ENCODE measurements at places on chromosomes 5 and 9. TPM values are rescaled to one million over a fixed set of nuclear protein-coding genes. Genes with fewer than 3 reads are reported as not detected.

The PCDHGA3 gene
- total RNA-seq, result not detected

The PTGS1 gene
- 0.54 TPM for total RNA-seq

The SHOC1 gene
- total RNA-seq, result not detected

The FGFR4 gene
- 1.4 TPM for total RNA-seq

The LIX1 gene
- not detected for total RNA-seq

The PCSK5 gene
- total RNA-seq, result 3.7 TPM

The AGXT2 gene
- total RNA-seq, result not detected

The NLN gene
- total RNA-seq, result 24.4 TPM

The SLC36A3 gene
- not detected for total RNA-seq

The SEMA5A gene
- 0.12 TPM for total RNA-seq

The PTGER4 gene
- 57.3 TPM for total RNA-seq

The OR1Q1 gene
- total RNA-seq, result not detected

The IL3 gene
- total RNA-seq, result 94.6 TPM

The ANKRD18B gene
- total RNA-seq, result 3.5 TPM

DNA sequence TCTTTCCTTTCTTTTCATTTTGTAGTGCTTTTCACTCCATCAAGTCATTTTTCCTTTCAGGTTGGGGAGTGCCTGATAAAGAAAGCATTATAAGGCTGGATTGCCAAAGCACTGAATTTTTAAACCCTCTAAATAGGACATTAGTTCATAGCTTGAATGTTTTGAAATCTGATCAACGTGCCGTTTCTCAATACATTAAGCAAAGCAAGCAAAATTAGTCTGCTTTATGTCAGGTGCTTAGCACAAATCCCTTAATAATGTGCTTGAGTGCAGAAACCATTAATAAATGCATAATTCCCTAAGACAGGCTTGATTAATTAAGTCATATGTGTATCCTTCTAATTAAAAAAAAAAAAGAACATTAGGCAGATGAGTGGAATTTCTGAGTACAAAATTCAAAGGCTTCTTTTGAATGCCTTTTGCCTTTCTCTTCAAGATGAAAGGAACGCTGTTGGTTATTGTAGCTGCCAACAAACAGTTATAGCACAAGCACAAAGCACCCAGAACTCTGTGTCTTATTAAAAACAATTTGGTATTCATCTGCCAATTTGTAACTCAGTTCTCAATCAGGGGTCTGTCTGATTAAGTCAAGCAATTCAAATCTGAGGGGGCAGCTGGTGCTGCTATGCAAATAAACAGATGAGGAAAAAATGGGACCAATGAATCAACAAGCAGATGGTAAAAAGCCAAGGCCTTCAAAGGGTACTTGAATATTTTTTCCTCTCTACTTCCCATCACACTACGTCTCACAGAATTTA, 233.7 kb downstream of the TLE1 start:
- DNase-seq, result no peak

DNA sequence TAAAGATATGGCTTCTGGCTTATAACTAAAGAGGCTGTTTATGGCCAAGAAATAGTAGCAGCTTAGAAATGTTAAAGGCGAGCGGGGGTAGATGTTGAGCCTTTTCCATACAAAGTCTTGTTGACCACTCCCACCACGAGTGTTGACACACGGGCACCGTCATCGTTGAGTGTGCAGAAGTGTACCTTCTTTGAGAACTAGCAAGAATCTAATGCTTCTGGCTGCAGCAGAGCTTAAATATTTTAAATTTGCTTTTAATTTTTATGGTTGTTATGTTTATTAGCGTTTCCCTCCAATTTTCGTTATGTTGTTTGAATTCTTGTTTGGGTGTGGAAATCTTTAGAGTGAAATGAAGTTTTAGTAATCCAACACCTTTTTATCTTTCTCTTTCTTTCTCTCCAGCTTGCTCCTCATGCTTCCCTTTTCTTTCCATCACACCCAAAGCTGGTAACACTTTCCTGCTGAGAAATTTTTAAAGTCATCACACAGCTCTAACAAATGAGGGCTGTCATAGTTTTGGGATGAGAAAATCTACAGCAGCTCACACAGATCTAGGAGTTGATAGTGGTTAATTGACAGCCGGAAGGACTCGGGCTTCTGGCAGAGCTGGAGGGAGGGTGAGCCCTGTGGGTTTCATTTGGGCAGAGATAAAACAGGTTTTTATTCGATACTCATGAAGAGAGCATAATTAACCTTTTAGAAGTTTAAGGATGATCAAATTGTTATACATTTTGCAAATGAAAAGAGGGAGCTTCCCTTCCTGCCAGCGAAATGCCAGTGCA, 120.1 kb upstream of the ZNF608 start:
- no peak for DNase-seq

- no peak for DNase-seq
Measured at GRCh38 chr5:157772127-157772526, 28.6 kb downstream of the LSM11 start.

DNA sequence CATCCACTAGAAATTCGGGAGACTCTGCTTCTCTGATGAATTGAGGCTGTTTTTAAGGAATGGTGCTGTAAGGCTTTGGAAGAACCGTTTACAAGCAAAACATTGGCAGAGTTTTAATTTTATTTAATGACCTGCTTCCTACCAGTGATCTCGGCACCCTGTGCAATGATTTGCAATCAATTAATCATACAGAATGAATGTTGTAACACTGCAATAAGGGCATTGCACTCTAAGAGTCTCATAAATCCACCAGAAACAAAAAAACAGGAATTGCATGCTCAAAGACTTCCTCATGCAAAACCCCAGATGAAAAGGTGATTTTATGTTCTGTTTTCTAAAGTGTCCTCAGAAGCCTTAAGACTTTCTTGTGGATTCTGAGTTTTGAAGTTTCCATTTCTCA, 295.7 kb downstream of the ARHGEF28 start:
- no peak for DNase-seq

- no peak for DNase-seq
Measured at GRCh38 chr5:168415971-168416370, 70.3 kb upstream of the RARS1 start.

GRCh38 chr5:88398316-88398715, 129.7 kb upstream of the TMEM161B start:
- DNase-seq, result no peak

DNA sequence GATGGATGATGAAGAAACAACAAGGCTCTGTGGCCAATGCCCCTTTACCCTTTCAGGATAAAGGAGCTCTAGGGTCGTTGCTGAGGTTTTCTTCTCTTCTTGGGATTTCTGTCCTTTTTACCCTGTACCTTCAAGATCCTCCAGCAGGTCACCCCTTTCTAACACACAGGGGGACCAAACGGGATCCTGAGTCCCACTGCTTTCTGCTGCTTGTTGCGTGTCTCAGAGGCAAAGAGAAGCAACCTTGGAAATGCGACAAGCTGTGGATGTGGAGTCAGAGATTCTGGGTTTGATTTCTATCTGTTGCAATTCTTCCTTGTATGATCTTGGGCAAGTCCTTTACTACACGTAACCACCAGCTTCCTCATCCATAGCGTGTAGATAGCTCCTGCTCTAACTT, 20.5 kb downstream of the GLRA1 start:
- DNase-seq, result no peak

DNA sequence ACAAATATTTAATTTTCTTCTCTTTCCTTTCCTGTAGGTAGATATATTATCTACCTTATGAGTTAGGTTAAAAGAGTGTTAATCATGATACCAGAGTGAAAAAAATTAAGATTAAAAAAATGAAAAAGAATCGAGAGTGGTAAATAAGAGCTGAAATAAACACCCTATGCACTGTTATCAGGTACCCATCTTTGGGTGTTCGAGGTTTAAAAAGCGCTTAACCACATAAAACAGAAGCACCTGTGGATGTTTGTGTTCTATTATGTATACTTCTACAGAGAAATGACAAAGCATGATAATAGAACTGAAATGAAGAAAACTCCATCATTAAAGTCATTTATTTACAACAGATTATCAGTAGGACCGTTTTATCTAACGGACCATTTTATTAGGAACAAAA, 25.7 kb upstream of the GCNT4 start:
- no peak for DNase-seq

GRCh38 chr9:72476617-72477437, 44.6 kb upstream of the TMC1 start:
- no peak for DNase-seq

- DNase-seq, result no peak
Measured at GRCh38 chr5:5063533-5063953, 76.6 kb upstream of the ADAMTS16 start.

- no peak for DNase-seq
Measured at GRCh38 chr5:74342948-74343682, 297.4 kb downstream of the ENC1 start.

DNA sequence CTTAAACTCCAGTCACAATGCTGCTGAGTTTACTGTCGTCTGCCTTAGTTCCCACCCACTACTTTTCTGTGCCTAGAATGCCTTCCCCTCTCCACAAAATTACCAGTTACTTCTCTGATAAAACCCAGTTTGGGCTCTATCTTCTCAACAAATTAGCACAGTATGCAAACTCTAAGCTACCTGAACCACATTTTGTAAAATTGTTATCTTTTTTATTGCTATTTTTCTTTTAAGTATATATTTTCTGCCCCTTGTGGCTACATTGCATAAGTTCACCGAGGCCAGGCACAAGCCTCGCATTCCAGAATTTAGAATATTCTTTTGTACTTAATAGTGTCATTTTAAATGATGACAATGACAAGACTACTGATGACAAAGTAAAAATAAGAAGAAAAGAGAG, 60.0 kb downstream of the POU5F2 start:
- DNase-seq, result no peak

GRCh38 chr5:4735261-4735660, 404.9 kb upstream of the ADAMTS16 start:
- no peak for DNase-seq

GRCh38 chr5:159273923-159274322, 10.8 kb downstream of the UBLCP1 start:
- no peak for DNase-seq

DNA sequence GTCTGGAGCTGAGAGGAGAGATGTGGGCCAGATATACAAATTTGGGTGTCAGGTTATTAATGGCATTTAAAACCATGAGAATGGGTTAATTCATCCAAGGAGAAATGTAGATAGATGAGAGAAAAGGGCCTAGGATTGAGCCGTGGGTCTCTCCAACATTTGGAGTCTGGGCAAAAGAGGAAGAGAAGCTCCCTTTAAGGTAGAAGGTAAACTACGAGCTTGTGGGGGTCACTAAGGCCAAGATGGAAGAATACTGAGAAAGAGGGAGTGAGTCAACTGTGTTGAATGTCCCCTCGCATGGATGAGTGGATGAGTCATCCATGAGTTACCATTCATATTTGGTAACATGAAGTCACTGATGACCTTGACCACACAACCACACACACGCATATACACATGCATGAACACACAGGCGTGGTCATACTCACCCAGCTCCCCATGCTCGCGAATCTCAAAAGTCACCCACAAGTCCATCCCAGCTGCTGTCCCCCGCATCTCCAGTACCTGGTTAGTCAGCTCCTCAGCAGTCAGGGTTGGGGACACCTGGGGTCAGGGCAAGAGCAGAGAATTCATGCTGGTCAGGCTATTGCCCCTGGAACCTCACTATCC, 6.8 kb upstream of the FCHSD1 start:
- no peak for DNase-seq

- DNase-seq, result no peak
Measured at GRCh38 chr9:124280176-124280691, 22.5 kb downstream of the NEK6 start.

- DNase-seq, result no peak
Measured at GRCh38 chr9:121816845-121817450, 165.5 kb downstream of the DAB2IP start.

DNA sequence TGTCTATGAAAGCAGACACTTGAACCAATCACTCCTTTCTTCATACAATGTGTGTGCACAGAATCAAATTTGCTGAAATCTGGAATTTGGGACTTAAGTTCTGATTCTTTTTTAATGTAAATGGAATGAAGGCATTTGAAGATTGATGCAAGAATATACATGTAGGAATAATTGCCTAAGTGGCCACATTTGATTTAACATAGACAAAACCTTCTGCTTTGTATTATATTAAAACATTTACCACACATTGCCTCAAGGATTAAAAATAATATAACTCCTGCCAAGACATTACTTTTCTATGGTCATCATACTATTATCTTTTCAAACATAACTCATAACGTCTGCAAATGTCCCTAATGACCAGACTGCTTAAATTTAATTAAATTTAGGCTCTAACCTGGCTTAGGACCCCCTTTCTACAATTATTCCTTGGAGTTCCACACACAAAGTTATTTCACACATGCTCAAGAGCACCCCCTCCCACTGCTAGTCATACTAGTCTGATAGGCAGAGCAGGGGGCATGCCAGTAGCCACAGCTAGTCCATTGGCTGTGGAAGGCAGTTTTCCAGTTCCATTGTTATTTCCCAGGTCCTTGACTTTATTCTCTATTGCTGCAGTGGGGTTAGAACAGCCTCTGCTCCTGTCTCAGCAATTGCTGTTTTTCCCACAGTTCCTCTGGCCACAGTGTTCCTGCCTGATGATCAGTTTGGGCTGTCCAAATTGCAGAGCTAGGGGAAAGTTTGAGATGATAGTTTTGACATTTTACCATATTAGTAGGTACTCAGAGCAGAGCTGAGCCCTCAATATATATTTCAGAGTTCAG, 360.6 kb upstream of the GRAMD2B start:
- DNase-seq, result no peak

DNA sequence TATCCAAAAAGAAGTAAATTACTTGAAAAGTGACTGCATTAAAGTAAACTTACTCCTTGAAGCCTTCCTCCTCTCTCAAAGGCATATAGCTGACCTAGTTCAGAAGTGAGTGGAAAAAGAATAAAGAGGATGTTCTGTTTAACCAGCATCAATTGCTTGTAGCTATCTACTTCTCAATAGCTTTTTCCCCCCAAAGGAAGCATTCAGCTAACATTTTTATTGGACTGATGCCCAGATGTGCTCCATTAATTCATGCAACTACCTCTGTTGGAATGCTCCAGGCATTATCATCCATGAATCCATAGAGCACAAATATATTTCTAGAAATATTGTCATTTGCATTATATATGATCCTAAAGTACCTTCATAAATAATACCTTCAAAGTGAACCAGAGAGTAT, 132.8 kb downstream of the RASEF start:
- DNase-seq, result no peak

- no peak for DNase-seq
Measured at GRCh38 chr5:94423411-94423810, 195.0 kb downstream of the KIAA0825 start.

GRCh38 chr9:122991370-122991830, 42.1 kb upstream of the GPR21 start:
- no peak for DNase-seq

DNA sequence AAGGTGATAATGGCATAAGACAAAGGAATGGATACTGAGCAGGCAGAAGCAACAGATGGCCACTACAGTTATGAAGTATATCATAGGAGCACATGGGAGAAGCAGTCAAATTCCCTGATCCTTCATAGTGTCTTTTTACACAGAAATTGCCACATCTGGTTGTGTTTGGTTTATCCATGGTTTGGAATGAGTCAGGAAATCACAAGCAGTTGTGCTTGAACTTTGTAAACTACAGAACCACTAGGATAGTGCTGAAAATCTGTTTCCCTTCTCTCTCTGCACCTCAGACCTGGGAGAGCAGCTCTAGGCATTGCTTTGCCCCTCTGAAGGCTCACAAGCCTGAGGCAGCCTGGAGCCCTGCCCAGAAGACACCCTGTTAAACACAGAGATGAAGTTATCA, 134.0 kb downstream of the DMRT2 start:
- no peak for DNase-seq

GRCh38 chr5:58961631-58962280, 378.9 kb downstream of the RAB3C start:
- no peak for DNase-seq

GRCh38 chr9:126991183-126991582, 76.6 kb downstream of the RALGPS1 start:
- no peak for DNase-seq
